B cell (primary cell): ENCODE measurements at places on chromosomes 7 and 10. TPM values are rescaled to one million over a fixed set of nuclear protein-coding genes. Genes with fewer than 3 reads are reported as not detected.

Gene UNCX
- not detected in 2 replicates for polyA plus RNA-seq

- no peak for DNase-seq
- no peak overlapping the region for H3K27ac ChIP-seq
- H3K36me3 ChIP-seq: peaks cover 4% of the 10 kb centered on the region
- H3K27me3 ChIP-seq: no peaks in the 10 kb centered on the region
These were observed 79.9 kb downstream of the VTI1A start for GRCh38 chr10:112526906-112527305.

DNA sequence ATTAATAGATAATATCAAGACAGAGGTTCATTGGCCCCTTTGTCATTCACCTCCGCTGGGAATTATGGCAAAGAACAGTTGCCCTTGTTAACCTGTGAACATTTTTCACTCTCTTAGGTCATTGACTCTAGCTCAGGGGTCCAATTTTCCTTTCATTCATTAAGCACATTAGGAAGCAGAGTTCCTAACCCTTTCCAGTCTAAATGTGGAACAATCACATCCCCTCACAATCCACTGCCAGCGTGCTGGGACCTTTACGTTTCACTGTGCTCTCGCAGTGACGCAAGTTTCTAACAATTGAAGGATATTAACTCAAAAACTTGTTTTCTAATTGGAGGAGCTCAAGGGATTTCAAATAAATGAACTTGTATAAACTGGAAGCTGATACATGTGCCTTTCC is 79.3 kb upstream of the MEOX2 start:
- DNase-seq: no peak
- no peak overlapping the region for H3K27ac ChIP-seq
- H3K36me3 ChIP-seq: no peaks in the 10 kb centered on the region
- H3K27me3 ChIP-seq: no peaks in the 10 kb centered on the region
- no peaks in the 10 kb centered on the region for H3K4me1 ChIP-seq

Gene OR6V1
- polyA plus RNA-seq: not detected in 2 replicates

- H3K27ac ChIP-seq: no peak overlapping the region
- no peak for DNase-seq
- peaks cover 3% of the 10 kb centered on the region for H3K27me3 ChIP-seq
- H3K4me3 ChIP-seq: no peak overlapping the region
- no peaks in the 10 kb centered on the region for H3K36me3 ChIP-seq
These were observed 37.2 kb downstream of the FRMD4A start for GRCh38 chr10:14293526-14293925.
